ENCODE measurements at places on chromosomes 5 and 9.

DNA sequence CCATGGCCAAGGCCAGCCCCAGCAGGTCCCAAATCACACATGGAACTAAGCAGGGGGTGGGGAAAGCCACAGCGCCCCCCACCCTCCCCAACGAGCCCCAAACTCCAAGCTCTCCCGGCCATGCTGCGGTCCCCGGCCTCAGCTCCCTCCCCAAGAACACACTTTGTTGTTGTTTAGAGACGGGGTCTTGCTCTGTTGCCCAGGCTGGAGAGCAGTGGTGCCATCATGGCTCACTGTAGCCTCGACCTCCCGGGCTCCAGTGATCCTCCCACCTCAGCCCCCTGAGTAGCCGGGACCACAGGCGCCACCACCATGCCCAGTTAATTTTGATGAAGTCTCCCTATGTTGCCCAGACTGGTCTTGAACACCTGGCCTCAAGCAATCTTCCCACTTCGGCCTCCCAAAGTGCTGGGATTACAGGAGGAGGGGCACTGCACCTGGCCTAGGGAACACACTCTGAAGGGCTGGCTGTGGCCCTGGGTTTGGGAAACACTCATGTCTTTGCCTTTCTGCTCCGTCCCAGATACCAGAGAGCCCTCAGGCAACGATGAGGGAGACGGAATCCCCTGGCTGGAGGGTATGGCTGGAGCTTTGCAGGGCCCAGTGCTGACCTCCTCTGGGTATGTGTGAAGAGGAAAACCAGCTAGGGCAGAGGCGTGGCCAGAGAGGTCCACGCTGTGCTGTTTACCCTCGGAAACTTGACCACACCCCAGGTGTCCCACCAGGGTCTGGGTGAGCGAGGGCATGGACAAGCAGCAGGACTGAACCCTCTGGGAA lies 53.2 kb upstream of the UBAC1 start:
- no peak for DNase-seq

GRCh38 chr9:32300373-32300772 lies 84.1 kb upstream of the ACO1 start:
- DNase-seq = no peak

DNA sequence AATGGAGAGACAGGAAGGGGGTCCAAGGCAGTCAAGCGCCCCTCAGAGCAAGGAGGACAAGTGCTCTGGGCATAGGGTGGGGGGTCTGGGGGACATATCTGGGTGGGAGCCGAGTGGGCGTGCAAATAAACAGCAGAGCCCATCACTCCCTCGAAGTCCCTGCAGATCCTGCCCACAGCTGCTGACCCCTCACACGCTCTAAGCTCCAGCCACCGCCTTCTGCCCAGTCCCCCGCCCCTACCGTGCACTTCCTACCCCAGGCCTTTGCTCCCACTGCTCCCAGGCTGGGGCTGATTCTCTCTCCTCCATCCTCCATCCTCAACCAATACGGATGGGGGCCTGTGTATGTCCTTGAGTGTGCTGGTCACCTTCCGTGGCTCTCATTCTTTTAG lies 16.9 kb upstream of the ALDH1B1 start:
- no peak for DNase-seq

- DNase-seq = no peak
Observed at GRCh38 chr5:159340511-159340910, 10.2 kb upstream of the IL12B start.
